Stimulated activated naive CD8-positive, alpha-beta T cell treated with anti-CD3 and anti-CD28 coated beads, Interleukin-15, amount 100 ng/mL, for 72 hours (primary cell): ENCODE measurements at places on chromosomes 5 and 9.
A peak's percentile ranks its signal among the peaks of the same experiment; 100 is the strongest.

DNA sequence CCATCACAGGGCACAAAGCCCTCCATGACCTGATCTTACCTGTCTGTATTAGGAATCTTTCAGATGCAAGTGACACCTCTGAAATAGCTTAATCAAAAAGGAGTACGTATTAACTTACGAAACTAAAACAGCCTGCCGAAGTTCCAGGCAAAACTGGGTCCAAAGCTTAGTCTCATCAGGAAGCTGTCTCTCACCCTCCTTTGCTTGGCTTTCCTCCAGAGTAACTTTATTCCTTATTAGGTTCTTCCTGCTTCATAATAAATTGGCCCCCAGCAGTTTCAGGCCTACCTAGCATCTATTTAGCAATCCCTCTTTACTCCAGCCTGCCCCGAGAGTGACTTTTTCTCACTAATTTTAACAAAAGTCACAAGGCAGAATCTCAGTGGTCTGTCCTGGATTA, 58.4 kb upstream of the STK32A start:
- DNase-seq: no peak

DNA sequence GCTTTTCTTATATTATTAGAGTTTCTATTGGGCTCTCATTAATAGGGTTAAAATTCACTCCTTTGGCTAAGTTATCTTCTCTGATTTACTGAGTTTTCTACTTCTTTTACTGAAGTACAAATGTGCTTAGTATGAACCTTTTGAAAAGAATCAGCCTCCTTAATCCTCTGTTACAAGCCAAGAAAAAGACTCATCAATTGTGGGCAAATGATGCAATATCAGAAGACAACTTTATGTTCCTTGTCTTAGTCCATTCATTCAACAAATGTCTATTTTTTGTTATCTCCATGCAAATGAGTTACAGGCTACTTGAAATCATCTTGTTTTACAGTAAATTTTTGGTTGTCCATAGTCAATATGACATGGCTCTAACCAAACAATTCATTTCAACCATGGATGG, 40.3 kb downstream of the SNCAIP start:
- no peak for DNase-seq

- no peak for DNase-seq
These were observed 181.0 kb upstream of the CLINT1 start for GRCh38 chr5:158039911-158040347.

DNA sequence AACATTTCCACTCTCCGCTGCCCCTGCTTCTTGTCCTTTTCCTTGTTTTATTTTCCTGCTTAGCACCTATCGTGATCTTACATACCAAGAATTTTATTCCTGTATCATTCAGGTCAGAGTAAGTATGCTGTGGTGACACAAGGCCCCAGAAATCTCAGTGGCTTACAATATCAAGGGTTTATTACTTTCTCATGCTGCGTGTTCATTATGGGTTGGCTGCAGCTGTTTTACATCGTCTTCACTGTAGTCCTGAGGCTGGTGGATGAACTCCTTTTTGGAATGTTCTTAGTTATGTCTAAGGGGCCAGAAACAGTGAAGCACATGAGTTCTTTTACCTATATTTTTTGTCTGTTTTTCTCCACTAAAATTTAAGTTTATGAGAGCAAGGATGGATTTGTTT, 51.2 kb downstream of the FCHO2 start:
- DNase-seq: no peak

GRCh38 chr9:1005043-1005667, 28.7 kb downstream of the DMRT3 start:
- DNase-seq: peak; percentile 33

DNA sequence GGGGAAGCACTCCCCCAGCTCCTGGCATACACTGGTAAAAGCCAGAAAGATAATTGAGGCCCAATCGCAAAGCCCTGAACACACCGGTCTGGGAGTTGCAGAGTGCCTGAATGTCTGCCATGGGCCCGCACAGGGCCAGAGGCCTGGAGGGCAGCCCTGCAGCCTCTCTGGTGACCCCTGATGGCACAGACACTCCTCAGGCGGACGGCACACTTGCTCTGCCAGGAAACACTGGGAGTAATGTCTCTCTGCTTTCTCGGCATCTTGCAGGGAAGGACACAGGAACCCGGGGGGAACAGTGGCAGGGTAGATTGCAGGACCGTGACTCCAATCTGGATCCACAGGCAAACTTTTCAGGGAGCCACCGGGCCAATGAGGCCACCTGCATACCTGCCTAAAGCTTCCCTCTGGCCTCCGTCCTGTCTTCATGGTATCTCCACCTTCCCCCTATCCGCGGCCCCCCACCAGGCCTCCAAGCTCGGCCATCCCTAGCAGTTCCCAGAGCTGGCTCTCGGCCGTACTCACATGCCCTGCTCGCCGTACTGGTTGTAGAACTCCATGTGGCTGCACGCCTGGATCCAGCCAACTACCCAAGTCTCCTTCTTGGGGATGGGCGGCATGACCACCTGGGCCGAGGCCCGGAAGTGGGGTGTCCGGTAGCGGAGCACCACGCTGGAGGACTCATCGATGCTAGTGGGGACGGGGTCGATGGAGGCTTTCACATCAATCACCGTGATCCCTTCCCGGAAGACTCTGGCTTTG, 797 bp downstream of the FAM78A start:
- DNase-seq: peak; percentile 53

DNA sequence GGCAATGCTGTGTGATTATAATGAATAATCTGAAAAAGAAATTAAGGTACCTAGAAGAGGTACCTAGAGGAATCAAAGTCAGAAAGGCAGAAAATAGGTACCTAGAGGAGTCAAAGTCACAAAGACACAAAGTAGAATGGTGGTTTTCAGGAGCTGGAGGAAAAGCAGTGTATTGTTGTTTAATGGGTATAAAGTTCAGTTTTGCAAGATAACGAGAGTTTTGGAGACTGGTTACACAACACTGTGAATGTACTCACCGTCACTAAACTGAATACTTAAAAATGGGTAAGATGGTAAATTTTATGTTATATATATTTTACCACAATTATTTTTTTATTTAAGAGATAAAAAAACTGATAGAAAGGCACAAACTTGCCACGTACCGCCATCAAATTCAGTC, 57.0 kb downstream of the FBXL17 start:
- DNase-seq: no peak

- DNase-seq: no peak
These were observed 1.5 kb downstream of the LCN10 start for GRCh38 chr9:136740971-136741882.

DNA sequence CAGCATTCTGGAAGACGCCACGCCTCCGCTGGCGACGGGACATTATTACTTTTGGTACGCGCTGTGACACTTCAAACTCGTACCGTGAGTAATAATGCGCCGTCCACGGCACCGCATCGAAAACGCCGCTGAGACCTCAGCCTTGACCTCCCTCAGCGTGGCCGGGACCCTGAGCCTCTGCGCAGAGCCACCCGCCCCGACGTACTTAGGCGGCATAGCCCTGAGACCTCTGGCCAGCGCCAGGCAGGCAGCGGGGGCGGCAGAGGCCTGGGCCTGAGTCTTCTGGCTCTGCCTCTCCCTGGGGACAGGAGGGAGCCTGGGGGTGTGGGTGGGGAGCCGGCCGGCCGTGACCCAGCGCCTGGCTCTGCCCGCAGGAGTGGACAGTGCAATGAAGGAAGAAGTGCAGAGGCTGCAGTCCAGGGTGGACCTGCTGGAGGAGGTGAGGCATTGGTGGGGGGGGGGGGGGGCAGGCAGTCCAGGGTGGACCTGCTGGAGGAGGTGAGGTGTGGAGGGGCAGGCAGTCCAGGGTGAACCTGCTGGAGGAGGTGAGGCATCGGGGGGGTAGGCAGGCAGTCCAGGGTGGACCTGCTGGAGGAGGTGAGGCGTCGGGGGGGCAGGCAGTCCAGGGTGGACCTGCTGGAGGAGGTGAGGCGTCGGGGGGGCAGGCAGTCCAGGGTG, 8.0 kb downstream of the EGFL7 start:
- no peak for DNase-seq

DNA sequence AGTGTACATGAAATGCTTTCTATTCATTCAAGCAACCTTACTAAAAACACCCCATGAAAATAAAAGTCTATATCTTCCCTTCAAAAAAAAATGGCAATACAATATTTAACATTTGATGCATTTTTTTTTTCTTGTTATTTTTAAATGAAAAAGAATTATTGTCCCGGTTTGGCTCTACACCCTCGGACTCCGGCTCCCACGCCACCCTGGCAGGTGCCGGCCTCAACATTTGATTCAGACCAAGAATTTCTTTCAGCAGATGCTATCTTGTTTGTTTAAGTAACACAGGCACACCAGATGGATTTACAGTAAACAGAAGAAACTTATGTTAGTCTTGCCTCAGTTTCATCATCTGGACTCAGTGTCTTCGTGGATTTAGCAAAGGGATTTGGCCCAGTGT, 146.8 kb downstream of the PRKACG start:
- DNase-seq: no peak

- DNase-seq: no peak
These were observed 56.1 kb upstream of the MAST4 start for GRCh38 chr5:66540078-66540477.

DNA sequence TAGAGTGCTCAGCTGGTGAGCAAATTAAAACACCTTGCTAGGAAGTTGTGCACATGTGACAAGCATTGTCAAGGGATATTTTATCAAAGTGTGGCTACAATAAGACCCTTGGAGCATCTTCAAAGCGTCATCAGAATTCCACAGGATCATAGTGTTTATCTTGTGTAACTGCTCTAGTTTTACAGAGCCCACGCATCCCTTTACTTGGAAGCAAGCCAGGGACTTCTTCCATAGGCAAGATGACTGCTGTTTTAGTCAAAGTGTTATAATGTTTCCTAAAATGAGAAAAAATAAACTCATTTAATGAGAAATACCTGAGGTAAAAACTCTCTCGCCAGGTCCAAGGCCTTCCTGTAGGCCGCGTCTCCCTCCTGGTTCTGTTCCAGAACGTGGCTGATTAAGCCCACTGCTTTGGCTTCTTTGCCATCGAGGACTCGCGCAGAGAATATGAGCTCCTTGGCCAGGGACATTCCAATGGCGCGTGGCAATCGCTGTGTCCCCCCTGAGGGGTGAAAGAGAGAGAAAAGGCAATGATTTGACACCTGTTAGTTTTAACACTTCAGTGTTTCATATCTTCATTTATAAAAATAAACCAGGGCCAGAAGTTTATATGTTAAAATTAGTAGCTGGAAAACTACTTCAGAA, 141.1 kb downstream of the AUH start:
- DNase-seq: no peak

DNA sequence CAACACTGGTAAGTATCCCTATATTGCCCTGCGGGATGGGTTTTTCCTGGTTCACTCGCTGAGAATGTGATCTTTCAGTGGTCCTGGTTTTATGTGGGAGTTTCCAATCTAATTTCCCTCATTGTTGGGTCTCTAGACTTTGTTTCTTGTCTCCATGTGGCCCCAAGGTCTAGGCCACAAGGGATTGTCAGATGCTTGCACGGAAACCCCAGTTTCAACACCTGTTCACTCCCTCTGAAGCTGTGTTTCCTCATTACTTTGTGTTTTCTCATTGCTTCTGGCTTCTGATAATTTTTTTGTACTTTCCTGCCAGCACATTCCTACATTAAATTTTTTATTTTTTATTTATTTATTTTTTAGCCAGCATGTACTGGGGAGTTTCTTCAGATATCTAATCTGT, 191.5 kb downstream of the TTLL11 start:
- DNase-seq: no peak

- DNase-seq: no peak
These were observed 31.7 kb downstream of the ITK start for GRCh38 chr5:157212307-157212706.

DNA sequence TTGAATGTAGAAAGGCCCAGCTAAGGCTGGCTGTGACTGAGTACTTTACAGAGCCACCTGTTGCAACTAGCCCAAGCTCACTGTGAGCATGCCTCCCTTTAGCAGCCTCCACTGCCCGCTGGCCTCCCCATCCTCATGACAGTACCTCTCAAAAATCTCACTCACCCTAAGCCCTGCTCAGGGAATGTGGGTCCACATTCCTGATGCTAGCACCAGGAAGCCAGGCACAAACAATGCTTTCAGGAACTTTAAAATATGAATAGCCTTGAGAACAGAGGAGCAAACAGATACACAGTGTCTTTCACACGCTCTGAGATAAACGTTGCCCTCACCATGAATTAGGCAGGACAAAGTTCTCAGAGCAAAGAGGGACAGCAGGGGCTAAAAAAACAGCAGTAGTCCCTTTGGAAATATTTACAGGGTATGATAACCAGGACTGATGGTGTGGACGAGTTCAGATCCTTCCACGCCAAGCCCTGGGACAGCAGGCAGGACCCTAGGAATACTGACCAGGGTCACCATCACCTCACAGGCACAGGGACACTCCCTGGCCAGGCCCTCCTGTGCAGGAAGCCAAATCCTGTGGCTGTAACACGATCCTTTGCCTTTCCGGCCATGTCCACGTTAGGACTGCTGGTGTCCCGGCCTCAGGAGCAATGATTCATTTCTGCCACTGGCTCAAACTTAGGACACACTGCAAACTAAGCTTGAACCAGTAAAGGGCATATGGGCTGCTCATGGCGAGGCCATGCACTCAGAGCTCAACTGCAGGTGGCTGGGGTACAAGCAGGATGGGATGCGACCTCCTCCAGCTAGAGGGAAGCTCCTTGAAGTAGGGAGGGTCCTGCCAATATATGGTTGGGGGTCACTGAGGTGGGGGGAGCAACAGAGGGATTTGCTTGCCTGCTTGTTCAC, 9.6 kb downstream of the ACSL6 start:
- no peak for DNase-seq

DNA sequence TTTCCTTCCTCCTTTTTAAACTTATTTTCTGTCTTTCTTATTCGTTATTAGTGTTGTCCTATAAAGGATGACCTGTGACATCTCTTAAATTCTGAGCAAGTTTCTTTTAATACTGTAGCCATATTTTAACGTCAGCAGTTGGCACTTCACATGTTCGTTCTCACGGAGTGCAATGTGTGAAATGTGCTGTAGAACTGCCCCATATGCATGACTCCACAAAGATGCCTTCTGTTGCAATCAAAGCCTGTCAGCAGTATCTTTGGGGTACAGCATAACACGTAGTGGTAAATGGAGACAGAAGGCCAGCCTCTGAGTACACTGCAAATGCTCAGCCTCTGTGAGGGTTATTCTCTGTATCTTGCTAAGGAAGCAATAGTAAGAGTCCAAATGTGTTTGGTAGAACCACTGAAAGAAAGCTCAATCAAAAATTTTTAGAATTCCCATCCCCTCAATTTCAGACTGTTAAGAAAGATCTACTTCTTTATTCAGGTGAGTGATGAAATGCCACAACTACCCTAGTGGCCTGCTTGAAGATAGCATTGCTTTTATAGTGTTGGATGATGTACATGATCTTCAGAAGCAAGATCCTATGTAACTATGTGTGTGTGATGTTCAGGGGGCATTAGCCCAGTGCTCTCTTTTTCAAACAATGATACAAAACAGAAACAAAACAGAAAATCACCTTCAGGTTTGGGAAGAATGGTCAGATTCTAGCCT, 277.7 kb downstream of the TMEM167A start:
- DNase-seq: no peak

DNA sequence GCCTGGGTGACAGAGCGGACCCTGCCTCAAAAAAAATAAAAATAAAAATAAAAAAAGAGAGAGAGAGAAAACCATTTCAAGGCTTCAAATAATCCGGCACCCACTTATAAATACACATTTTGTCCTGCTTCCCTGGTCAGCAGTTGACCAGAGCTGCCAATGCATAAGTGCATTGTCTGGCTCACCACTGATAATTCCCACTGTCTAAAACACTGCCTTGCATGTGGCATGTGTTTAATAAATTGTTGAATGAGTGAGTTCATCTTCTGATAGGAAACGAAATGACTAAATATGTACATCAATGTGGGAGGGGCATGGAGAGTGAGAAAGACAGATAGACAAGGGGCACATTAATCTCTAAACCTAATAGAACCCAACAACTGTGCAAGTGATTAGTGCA, 42.9 kb downstream of the MEGF10 start:
- no peak for DNase-seq

GRCh38 chr9:567128-567746, 274.3 kb upstream of the DMRT1 start:
- DNase-seq: no peak
